ENCODE measurements at places on chromosomes 4 and X. TPM values are rescaled to one million over a fixed set of nuclear protein-coding genes. Genes with fewer than 3 reads are reported as not detected.

- DNase-seq, result no peak
Measured at GRCh38 chr4:86442881-86443280, 83.0 kb upstream of the MAPK10 start.

GRCh38 chr4:139465922-139466321, 12.0 kb downstream of the RAB33B start:
- DNase-seq, result no peak

GRCh38 chrX:21638311-21638710, 19.8 kb downstream of the KLHL34 start:
- no peak for DNase-seq

DNA sequence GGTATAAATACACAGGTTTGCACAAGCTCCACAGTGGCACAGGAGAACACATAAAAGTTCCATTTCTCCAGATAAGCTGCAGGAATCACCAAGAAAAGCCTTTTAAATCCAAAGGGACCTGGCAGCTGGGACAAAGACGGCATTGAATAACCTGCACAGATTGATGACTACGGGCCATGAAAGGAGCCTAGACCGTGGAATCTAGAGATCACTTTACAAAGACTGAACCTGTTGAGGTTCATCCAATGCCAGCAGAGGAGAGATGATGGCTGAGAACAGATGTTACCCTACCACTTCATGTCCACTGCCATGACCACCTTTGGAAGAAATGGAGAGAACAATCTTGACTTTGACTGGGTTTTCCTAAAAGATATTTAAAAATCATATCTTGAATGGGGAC, 88.7 kb downstream of the PRSS12 start:
- no peak for DNase-seq

GRCh38 chr4:155950461-155950860, 3.2 kb downstream of the CTSO start:
- DNase-seq, result no peak

DNA sequence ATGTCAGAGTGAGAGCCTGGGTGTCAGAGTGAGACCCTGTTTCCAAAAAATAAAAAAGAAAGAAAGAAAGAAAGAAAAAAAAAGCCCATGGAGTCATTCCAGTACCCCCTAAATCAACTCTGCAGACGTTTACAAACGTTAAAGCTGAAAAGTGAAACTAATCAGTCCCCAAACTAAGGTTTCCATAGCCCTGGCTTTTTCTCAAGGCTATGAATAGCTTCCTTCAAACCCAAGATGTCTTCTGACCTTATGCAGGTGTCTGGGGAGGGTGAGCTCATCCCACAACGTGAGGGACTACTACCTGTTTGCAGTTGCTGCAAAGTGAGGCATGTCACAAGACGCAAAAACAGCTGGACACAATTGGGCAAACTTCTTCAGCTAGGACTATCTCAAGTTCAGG, 144.0 kb downstream of the SH3KBP1 start:
- DNase-seq, result no peak

GRCh38 chrX:144918936-144919335, 328.4 kb upstream of the SPANXN1 start:
- DNase-seq, result no peak

The NR3C2 gene
- 7.5 TPM for total RNA-seq

The RASL11B gene
- total RNA-seq, result 1.8 TPM
